ENCODE measurements at places on chromosomes 2 and 18. TPM values are rescaled to one million over a fixed set of nuclear protein-coding genes. Genes with fewer than 3 reads are reported as not detected.
A peak's percentile ranks its signal among the peaks of the same experiment; 100 is the strongest.

The PCARE gene
- total RNA-seq = not detected

DNA sequence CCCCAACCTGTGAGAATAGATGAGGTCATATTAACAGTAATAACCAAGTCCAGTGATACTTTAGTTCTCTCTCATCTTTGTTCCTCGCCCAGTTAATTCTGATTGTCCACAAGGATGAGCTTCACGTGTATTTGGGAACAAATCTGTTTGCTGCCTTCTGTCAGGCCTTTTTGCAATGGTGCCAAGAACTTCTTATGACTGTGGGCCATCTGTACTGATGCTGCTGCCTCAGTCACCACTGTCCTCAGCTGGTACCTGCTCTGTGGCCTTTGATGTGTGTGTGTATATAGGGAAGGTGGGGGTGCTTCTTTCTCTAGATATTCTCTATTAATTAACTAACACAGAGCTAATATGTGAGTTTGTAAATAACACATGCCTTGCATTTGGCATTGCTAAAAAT is 392.9 kb downstream of the TGIF1 start:
- no peaks in the 10 kb centered on the region for H3K4me1 ChIP-seq
- DNase-seq = no peak
- H3K4me3 ChIP-seq = no peak overlapping the region
- no peaks in the 10 kb centered on the region for H3K27me3 ChIP-seq
- H3K27ac ChIP-seq = no peak overlapping the region

DNA sequence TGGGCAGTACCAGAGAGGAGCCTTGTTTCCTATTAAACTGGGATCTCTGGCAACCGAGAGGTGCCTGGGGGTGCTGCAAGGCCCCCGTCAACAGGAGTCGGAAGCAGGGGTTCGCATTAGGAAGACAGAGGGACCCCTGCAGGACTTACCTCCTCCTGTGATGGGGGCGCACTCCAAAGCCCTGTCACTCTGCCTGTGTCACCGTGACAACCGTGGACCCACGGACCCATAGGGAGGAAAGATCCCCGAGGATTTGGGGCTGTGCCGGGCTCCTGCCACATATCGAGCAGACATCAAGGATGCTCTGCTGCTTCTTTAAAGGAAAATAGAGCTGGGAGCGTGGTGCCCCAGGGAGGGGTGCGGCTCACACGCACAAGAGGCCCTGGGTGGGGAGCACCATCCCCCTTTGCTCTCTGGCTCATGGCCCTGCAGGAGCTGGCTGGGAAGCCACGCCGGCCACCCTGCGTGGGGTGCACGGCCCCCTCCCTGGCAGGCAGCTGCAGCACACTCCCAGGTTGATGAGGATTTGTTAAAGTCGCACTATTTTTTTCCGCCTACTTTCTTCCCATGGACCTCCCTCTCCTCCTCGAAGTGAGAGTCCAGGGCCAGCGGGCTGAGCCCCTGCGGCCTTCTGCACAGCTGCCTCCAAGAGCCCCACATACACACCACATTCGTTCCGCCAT is 167.5 kb downstream of the TWIST2 start:
- H3K27ac ChIP-seq = no peak overlapping the region
- no peaks in the 10 kb centered on the region for H3K4me1 ChIP-seq
- no peak for DNase-seq
- no peak overlapping the region for H3K4me3 ChIP-seq
- H3K36me3 ChIP-seq = no peaks in the 10 kb centered on the region

The NXPH2 gene
- not detected for total RNA-seq

The NR4A2 gene
- 62.0 TPM for total RNA-seq

GRCh38 chr18:57025540-57025939 is 121.3 kb upstream of the BOD1L2 start:
- H3K27me3 ChIP-seq = no peaks in the 10 kb centered on the region
- H3K36me3 ChIP-seq = no peaks in the 10 kb centered on the region
- H3K4me1 ChIP-seq = no peaks in the 10 kb centered on the region
- no peak overlapping the region for H3K4me3 ChIP-seq
- DNase-seq = no peak

- H3K4me1 ChIP-seq = no peaks in the 10 kb centered on the region
- DNase-seq = no peak
- no peaks in the 10 kb centered on the region for H3K36me3 ChIP-seq
- no peak overlapping the region for H3K27ac ChIP-seq
- no peaks in the 10 kb centered on the region for H3K27me3 ChIP-seq
- H3K4me3 ChIP-seq = no peak overlapping the region
These were observed 501.5 kb downstream of the NR4A2 start for GRCh38 chr2:155830817-155831579.

GRCh38 chr2:30412684-30413570 is 34.1 kb upstream of the LCLAT1 start:
- no peak for DNase-seq
- peak overlapping the region; percentile 84 for H3K27ac ChIP-seq
- H3K4me1 ChIP-seq = peaks cover 13% of the 10 kb centered on the region
- no peak overlapping the region for H3K4me3 ChIP-seq
- H3K27me3 ChIP-seq = no peaks in the 10 kb centered on the region
- H3K36me3 ChIP-seq = no peaks in the 10 kb centered on the region

The ANKRD53 gene
- total RNA-seq = 1.9 TPM

GRCh38 chr18:10271481-10271880 is 183.0 kb upstream of the APCDD1 start:
- H3K36me3 ChIP-seq = no peaks in the 10 kb centered on the region
- H3K4me1 ChIP-seq = no peaks in the 10 kb centered on the region
- no peak for DNase-seq
- H3K27ac ChIP-seq = no peak overlapping the region
- H3K4me3 ChIP-seq = no peak overlapping the region

- no peaks in the 10 kb centered on the region for H3K27me3 ChIP-seq
- no peaks in the 10 kb centered on the region for H3K4me1 ChIP-seq
- H3K36me3 ChIP-seq = no peaks in the 10 kb centered on the region
- DNase-seq = no peak
- no peak overlapping the region for H3K27ac ChIP-seq
- H3K4me3 ChIP-seq = no peak overlapping the region
These were observed 170.0 kb downstream of the CERS6 start for GRCh38 chr2:168626096-168626495.

The CHRNG gene
- not detected for total RNA-seq

- H3K36me3 ChIP-seq = no peaks in the 10 kb centered on the region
- H3K4me3 ChIP-seq = no peak overlapping the region
- DNase-seq = no peak
- no peaks in the 10 kb centered on the region for H3K27me3 ChIP-seq
These were observed 108.1 kb upstream of the ACAA2 start for GRCh38 chr18:49921318-49921985.

The GPR55 gene
- total RNA-seq = not detected
